ENCODE measurements at places on chromosomes 3 and 15.

GRCh38 chr3:141860086-141860669 is 16.3 kb upstream of the ATP1B3 start:
- DNase-seq: no peak

DNA sequence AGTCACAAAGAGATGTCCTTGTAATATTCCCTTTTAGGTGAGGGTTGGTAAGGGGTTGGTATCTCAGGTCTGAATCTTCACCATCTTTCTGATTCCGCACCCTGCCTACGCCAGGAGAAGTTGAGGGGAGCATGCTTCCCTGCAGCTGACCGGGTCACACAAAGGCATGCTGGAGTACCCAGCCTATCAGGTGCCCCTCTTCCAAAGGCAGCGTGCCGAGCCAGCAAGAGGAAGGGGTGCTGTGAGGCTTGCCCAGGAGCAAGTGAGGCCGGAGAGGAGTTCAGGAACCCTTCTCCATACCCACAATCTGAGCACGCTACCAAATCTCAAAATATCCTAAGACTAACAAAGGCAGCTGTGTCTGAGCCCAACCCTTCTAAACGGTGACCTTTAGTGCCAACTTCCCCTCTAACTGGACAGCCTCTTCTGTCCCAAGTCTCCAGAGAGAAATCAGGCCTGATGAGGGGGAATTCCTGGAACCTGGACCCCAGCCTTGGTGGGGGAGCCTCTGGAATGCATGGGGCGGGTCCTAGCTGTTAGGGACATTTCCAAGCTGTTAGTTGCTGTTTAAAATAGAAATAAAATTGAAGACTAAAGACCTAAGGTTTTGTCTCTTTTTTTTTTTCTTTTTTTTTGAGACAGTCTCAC is 19.8 kb downstream of the TYRO3 start:
- DNase-seq: no peak

- DNase-seq: no peak
Observed at GRCh38 chr3:5388091-5388490, 200.6 kb downstream of the EDEM1 start.

GRCh38 chr3:129121016-129121791 is 400 bp downstream of the RAB43 start:
- DNase-seq: no peak

GRCh38 chr15:52803467-52804306 is 13.6 kb upstream of the ONECUT1 start:
- no peak for DNase-seq

DNA sequence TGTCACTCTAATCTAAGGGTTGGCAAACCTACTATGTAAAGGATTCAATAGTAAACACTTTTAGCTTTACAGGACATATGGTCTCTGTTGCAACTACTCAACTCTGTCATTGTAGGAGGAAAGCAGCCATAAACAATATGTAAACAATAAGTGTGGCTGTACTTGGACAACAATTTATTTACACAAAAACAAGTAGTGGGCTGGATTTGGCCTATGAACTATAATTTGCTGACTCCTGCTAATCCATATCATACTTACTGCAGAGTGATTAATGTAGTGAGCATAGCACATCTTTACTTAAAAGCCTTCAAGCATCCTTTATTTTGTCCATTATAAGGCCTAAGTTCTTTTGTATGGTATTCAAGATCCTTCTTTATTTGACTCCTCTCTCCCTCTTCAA is 441.9 kb downstream of the ZIC1 start:
- DNase-seq: no peak

GRCh38 chr15:99347574-99347973 is 96.3 kb downstream of the LRRC28 start:
- no peak for DNase-seq

DNA sequence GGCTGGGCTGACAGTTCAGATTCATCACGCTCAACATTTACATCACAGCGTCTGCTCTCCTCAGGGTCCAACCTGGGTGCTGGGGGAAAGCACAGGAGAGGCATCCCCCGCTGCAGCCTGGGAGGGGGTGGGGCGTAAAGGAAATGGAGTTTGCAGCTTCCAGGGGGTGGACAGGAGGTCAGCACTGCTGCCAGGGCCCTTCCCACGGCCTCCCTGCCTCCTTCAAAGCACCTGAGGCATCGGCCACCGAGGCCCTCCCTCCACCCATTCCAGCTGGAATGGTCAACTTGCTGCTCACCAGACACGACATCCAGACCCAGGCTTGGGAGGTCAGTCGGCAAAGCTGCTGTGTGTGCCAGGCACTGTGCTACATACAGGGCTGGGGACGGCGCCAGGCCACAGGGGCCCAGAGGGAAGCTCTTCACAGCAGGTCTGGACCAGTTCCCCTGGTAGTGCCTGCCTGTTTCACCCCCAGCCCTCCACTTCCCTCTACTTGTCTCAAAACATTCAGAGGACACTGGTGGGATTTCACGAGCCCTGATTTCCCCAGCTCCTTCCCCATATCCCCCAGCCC is 120.7 kb downstream of the ANP32A start:
- no peak for DNase-seq

GRCh38 chr3:189286188-189286587 is 114.4 kb downstream of the TPRG1 start:
- no peak for DNase-seq

DNA sequence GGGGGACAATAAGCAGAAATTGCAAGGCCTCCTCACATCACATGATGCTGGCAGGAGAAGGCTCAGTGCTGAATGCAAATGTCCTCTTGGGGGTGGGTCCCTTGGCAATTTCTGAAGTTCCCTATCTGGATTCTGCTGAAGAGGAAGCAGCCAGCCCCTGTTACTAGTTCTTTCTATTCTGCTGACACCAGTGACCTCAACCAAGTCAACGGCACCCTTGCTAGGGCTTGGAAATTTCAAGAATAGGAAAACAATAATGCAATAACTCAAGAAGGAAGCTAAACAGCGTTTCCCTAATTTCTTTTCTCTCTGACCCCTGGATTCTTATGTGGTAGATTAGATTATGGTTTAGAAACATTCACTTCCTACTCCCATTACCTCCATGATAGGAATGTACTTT is 46.2 kb upstream of the FOXP1 start:
- DNase-seq: no peak

GRCh38 chr3:11459186-11459824 is 184.4 kb downstream of the VGLL4 start:
- no peak for DNase-seq

DNA sequence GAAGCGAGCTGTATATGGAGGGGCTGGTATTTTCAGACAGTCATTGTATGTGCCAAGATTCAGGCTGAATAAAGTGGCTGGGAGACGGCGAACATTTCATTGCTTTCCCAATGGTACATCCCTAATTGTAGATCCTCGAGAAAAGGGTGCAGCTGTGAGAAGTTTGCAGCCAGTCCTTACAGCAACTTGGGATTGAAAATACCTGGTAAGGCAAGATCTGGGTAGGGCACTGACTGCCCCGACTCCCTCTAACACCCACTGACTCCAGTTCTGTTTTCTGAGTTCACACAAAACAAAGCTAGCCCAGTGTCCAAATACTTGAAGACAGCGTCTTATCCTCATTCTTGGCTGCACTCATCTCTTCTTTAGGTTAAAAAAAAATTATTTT is 63.7 kb downstream of the EDEM1 start:
- DNase-seq: no peak

DNA sequence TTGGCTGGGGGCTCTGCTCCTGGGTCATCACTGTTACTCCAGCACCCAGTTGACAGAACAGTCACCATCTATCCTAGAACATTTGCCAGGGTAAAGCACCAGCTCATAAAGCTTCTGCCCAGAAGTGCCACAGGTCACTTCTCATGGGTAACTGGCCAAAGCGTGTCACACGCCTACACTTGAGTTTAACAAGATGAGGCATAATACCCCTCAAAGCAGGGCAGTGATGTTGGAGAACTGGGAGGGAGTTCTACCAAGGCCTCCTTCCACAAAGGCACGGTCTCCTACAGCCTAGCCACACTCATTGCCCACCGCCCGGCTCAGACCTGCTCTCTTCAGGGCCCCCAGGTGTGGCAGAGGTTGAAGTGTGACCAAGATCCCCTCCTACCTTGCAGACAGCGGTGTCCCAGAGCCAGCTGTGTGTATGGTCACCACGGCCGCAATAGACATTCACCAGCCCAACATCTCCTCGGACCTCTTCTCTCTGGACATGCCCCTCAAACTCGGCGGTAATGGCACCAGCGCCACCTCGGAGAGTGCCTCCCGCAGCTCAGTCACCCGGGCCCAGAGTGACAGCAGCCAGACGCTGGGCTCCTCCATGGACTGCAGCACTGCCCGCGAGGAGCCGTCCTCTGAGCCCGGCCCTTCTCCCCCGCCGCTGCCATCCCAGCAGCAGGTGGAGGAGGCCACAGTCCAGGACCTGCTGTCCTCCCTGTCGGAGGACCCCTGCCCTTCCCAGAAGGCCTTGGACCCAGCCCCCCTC is 107.7 kb downstream of the ETFA start:
- DNase-seq: no peak

- no peak for DNase-seq
Observed at GRCh38 chr3:165522386-165522785, 314.8 kb downstream of the BCHE start.

All from T-helper 17 cell (primary cell).